Psoas muscle (tissue), 8 donors: ENCODE measurements at places on chromosomes 7 and 10.

DNA sequence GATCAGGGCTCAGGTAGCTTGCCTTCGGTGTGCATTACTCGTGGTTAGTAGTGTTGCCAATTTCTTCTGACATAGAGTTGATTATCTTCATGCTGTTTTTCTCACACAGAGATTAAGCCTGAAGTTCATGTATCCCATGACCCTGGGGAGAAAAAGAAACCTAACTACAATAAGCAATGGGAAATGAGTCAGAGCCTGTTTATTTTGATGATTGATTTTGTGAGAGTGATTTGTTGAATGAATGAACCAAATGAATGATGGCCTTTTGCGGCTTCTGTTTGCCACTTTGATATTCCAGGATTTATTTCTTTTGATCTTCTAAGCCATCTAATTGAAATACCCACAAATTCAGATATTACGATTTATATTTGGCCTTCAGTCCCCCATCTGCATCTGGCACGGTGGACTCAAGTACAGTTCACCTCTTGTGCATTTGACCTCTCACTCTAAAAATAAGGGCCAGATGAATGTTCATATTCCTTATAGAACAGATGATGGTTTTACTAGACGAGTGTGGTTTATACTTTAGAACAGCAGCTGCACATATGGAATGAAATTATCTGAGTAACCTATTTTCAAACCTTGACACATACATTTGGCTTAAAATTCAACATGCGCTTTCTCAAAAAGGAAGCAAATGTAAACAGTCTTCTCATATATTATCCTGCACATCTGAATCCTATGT, 110.7 kb downstream of the PLCE1 start:
- DNase-seq: no peak
- H3K27me3 ChIP-seq: no peaks in the 10 kb centered on the region
- no peak overlapping the region for H3K27ac ChIP-seq
- H3K36me3 ChIP-seq: no peaks in the 10 kb centered on the region

DNA sequence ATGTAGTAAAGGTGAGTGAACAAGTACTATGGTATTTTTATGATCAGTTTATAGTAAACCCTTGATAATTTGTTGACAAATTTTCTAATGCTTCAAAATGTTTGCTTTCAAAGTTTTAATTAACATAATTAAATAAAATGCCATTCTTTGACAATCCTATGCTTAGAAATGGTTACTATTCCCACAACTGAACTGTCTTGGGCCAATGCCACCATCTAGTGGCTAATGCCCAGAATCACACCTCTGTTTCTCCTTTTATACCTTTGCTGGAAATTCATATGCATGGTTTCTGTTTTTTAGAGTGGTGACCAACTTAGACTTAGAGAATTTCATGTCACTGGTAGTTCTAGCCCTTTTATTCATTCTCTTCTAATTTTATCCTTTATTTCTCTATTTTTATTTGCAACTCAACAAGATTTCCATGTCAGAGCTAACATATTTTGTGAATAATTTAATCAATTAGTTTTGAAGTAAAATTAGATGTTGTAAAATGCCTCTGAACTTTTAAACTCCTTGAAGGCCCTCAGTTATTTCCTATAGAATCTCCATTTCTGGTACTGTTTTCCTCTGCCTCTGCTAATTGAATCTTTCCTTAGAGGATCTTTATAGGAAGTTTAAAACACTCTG, 31.1 kb downstream of the PCGF5 start:
- peak; percentile 41 for DNase-seq
- no peaks in the 10 kb centered on the region for H3K27me3 ChIP-seq
- no peak overlapping the region for H3K27ac ChIP-seq
- peaks cover 61% of the 10 kb centered on the region for H3K36me3 ChIP-seq
- H3K4me3 ChIP-seq: no peak overlapping the region

- H3K4me3 ChIP-seq: no peak overlapping the region
- no peak for DNase-seq
- H3K4me1 ChIP-seq: peaks cover 12% of the 10 kb centered on the region
- H3K36me3 ChIP-seq: no peaks in the 10 kb centered on the region
Observed at GRCh38 chr7:127820732-127821085, 168.7 kb downstream of the SND1 start.

DNA sequence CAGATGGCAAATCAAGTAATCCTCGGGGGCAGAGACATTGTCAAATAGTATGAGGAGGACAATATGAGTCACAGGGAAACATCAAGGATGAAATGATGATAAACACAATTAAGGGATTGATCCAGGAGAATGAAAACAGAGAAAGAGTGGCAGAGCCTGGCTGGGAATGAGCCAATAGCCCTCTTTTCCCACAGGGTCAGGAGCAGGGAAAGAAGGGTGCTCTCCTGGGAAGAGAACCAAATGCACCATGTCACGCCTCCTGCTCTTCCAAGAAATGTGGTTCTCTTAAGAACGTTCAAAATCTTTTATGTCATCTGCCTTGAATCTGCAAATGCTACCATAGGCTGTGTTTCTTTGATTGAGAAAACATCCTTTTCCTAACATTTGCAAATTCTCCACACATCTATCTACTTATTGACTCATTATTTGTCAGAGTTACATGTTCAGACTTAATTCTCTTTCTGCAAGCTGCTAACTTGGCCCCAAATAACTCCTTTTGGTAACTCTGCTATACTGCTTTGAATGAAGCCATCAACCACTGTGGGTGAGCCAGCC, 50.6 kb downstream of the HIPK2 start:
- no peaks in the 10 kb centered on the region for H3K36me3 ChIP-seq
- no peak overlapping the region for H3K4me3 ChIP-seq
- H3K4me1 ChIP-seq: peaks cover 63% of the 10 kb centered on the region
- H3K27ac ChIP-seq: peak overlapping the region; percentile 19

- H3K4me3 ChIP-seq: no peak overlapping the region
- no peaks in the 10 kb centered on the region for H3K27me3 ChIP-seq
- peak; percentile 27 for DNase-seq
- no peaks in the 10 kb centered on the region for H3K36me3 ChIP-seq
Observed at GRCh38 chr7:1283941-1284742, 51.5 kb downstream of the UNCX start.

GRCh38 chr7:43906331-43907010, at the start of gene URGCP:
Gene URGCP, minus strand, starts transcription at chr7:43906596. Its CDS starts 21 bp downstream, at chr7:43906575.
- peak; percentile 77 for DNase-seq
- peaks cover 8% of the 10 kb centered on the region for H3K36me3 ChIP-seq
- peak within 1 kb of the TSS; percentile 81 for H3K27ac ChIP-seq
- H3K4me1 ChIP-seq: peaks cover 23% of the 10 kb centered on the region
- H3K4me3 ChIP-seq: peak within 1 kb of the TSS; percentile 72
- H3K27me3 ChIP-seq: no peaks in the 10 kb centered on the region

DNA sequence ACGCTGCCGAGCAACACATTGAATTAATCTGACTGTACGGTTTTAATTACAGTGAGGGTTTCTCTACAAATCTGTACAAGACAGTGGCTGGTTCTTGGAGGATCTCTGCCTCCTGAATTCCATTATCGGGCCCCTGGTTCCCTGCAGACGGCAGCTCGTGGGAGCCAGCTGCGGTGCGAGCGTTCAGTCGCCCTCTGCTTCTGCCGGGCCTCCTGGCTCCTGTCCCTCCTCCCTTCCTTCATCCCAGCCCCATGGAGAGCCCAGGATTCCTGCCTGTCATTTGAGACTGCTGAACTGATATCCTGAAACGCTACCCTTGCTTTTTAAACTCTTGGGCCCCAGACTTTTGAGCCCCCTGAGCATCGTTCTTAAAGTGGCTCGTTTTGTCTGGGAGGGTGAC, 6.6 kb upstream of the DLX6 start:
- H3K4me3 ChIP-seq: no peak overlapping the region
- H3K4me1 ChIP-seq: peaks cover 3% of the 10 kb centered on the region
- H3K27ac ChIP-seq: no peak overlapping the region
- no peaks in the 10 kb centered on the region for H3K36me3 ChIP-seq
- peaks cover 10% of the 10 kb centered on the region for H3K27me3 ChIP-seq
- DNase-seq: no peak

DNA sequence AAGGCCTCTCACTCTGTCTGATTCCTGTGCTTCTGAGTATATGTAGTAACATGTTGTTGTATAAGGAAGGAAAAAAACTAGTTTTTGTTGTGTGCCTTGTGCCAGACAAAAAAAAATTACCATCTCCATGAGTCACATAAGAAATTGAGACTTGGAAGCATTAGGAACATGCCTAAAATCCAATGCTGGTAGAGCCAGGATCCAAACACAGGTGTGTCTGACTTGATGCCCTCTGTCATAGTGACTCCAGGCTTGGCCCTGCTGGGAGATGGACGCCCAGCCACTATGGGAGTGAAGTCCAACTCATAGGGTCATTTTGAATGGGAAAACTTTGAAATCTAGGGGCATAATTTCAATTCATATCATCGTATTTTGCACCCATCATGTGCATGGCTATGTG, 38.0 kb downstream of the PYROXD2 start:
- DNase-seq: no peak
- H3K27ac ChIP-seq: no peak overlapping the region
- H3K4me3 ChIP-seq: no peak overlapping the region
- no peaks in the 10 kb centered on the region for H3K27me3 ChIP-seq
